Stimulated activated CD4-positive, alpha-beta T cell treated with anti-CD3 and anti-CD28 coated beads, TNF-alpha, amount 100 ng/mL, for 1 hour (primary cell): ENCODE measurements at places on chromosomes 6 and 20.

DNA sequence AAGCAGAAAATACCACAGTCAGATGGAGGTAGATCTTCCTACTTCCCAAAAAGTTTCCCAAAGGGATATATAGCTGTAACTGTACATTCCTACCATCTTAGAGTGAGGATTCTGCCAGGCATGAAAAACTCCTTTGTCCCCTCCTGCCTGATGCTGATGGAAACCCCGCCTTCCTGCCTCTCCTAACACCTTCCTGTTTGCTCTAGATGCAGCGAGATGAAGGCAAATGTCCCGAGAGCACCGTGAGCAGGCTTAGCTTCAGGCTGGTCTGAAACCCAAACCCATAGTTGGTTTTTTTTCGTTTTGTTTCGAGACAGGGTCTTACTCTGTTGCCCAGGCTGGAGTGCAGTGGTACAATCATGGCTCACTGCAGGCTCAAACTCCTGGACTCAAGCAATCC is 55.6 kb downstream of the MYB start:
- DNase-seq: no peak

- DNase-seq: no peak
Observed at GRCh38 chr6:81731814-81732213, 20.7 kb downstream of the TENT5A start.

DNA sequence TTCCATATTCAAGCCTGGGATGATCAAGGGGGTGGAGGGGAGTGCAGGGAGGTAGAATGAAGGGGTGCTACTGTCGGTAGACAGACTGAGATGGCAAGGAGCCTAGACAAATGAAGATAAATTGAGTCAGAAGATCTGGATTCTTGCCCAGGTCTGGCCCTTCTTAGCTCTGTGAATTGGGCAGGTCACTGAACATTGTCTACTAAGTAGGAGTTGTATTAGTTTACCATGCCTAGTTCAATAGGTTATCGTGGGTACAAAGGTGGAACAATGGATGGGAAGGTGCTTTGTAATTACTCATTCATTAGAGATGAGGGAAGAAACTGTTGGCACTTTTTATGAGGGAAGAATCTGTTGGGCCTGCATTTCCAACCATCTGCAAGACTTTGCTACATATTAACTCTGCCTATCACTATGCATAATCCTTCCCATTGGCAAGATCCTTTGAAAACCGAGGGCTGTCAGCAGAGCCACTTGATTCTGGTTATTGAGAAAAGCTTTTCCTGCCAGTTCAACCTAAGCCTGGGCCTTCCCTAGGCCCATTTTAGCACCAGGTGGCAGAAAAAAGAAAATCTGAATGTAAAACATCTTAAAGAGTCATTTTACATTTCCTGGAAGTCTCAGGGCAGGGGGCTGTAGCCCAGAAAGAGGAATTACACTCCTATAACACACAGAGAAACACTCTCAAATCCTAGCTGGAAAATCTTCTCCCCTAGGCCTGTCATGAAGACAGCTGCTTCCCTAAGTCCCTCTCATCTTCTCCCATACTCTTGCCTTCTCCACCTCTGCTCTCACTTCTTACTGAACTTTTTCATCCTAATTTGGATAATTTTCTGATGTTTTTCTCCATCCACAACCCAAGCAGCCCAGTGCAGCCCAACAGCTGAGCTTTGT is 103.5 kb downstream of the CD24 start:
- no peak for DNase-seq

DNA sequence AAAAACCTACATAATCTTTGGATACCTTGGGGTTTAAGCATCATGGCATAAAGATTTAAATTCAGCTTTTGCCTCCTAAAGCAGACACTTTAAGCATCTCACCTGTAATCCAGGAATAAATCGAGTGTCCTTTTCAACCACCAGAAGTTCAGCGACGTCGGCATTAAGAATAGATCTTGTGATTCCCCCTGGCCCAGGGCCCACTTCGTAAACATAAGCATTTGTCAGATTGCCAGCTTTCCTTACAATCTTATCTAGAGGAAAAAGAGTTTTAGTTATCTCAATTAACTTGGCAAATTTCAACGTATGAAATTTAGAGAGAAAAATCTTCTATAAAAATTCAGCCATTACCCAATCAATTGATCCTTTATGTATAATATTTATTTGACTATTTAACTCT is 3.2 kb downstream of the TFB1M start:
- DNase-seq: no peak

- no peak for DNase-seq
Observed at GRCh38 chr6:140156131-140156530, 781.7 kb upstream of the CITED2 start.

DNA sequence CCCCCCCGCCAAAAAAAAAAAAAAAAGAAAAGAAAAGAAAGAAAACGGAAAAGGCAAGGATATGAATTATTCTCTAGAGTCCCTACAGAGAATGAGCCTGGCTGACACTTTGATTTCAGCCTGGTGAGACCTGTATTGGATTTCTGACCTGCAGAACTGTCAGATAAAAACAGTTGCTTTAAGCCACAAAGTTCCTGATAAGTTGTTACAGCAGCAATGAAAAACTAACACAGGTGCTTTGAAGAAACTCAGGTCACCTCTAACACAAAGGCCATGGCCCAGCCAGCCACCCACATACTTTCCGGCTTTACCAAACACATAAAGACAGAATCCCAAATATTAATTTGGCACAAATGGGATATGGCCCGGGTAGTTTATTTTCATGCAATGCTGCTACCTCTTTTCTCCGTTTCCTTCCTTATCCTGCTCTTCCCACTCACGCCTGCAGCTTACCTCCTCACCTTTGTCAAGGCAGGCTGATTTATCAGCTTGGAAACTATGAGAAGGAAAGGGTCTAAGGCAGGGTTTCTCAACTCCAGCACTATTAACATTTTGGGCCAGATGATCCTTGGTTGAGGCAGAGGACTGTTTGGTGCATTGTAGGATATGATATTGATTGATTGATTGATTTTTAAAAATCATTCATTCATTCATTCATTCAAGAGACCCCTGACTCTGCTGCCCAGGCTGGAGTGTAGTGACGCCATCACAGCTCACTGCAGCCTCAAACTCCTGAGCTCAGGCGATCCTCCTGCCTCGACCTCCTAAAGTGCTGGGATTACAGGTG is 88.1 kb downstream of the ATXN1 start:
- DNase-seq: no peak

- no peak for DNase-seq
Observed at GRCh38 chr6:155265843-155266535, 2.2 kb downstream of the CLDN20 start.

- DNase-seq: no peak
Observed at GRCh38 chr6:38715016-38715689, at the start of gene DNAH8. Gene DNAH8 (plus strand): TSS chr6:38715311. CDS start chr6:38722810, 7,499 bp downstream.

DNA sequence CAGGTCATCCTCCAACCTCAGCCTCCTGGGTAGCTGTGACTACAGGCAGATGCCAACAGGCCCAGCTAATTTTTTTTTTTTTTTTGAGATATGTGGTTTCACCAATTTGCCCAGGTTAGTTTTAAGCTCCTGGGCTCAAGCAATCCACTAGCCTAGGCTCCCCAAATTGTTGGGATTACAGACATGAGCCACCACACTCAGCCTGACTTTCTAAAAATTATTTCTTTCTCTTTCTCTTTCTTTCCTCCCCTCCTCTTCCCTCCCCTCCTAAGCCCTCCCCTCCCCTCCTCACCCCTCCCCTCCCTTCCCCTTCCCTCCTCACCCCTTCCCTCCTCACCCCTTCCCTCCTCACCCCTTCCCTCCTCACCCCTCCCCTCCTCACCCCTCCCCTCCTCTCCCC is 127.3 kb downstream of the BTBD3 start:
- no peak for DNase-seq

- DNase-seq: no peak
Observed at GRCh38 chr6:67591910-67592309, 1043.2 kb upstream of the ADGRB3 start.

- no peak for DNase-seq
Observed at GRCh38 chr6:112770308-112770707, 423.2 kb downstream of the RFPL4B start.

DNA sequence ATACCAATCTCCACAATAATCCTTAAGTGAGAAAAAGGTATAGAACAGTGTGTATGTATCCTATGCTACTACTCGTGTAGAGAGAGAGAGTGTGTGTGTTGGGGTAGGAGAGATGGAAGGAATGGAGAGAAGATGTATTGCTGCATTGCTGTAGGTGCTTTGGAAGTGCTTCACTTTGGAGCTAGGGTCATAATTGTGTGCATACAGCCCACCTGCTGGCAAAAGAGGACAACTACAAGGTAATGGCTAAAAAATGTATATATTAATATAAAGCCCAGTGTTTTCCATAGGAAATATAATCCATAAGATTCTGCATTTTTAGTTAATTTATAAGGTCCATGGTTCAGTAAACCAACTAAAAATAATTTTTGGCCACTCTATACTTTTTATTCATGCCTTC is 36.1 kb downstream of the SERAC1 start:
- DNase-seq: no peak

- DNase-seq: no peak
Observed at GRCh38 chr6:91941838-91942237, 1355.0 kb upstream of the MAP3K7 start.

DNA sequence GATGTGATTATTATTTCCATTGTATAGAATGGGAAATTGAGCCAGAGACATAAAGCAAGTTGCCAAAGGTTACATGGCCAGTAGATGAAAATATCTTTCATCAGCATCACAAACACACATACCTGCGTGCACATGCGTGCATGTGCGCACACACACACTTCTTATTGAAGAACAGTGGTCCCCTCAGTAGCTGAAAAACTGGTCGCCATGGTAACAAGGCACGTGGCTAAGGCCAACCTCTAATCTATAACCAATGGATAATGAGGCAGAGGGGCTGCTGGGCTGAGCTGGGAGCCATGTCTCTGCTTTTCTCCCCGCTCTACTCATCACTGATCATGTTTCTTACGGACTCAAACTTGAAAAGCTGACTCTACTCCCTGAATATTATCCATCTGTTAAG is 60.3 kb downstream of the NRSN1 start:
- no peak for DNase-seq

DNA sequence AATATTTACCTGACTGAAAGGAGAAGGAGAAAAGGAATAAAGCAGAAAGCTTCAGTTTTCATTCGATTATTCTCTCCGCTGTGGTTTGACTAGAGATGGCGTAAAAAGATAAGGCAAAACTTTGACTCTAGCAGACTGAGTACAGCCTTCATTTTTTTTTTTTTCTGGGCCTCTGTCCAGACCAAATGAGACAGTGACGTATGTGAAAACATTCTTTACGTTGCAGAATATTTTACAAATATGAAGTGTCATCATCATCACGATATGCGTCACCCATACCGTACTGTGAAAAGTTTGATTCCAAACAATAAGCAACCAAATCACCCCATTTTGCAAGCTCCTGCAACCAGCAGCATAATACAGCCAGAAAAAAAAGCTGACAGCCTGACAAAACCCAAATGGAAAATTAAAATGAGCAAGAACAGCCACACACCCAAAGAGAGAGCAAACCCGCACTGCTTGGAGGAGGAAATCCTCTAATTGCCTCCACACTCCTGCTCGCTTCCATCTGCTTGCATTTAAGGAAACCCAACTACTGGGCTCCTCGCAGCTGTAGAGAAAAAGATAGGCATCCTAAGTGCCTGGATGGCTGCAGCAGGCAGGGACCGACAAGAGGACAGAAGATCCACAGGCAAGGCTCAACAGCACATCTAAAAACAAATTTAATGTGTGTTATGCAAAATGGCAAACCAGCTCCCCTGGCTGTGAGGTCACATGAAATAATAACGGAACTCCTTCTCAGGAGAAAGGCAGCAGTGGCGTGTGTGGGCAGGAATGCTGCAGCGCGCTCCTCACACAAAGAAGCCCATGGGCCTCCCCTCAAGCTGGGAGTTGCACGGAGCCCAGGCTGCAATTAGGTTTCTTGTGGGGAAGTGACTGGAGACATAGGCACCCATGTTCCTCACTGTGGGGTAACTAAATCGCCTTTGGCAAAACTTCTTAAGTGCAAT is 113.1 kb downstream of the FYN start:
- DNase-seq: no peak

GRCh38 chr6:84330325-84330724 is 102.9 kb upstream of the CEP162 start:
- no peak for DNase-seq

DNA sequence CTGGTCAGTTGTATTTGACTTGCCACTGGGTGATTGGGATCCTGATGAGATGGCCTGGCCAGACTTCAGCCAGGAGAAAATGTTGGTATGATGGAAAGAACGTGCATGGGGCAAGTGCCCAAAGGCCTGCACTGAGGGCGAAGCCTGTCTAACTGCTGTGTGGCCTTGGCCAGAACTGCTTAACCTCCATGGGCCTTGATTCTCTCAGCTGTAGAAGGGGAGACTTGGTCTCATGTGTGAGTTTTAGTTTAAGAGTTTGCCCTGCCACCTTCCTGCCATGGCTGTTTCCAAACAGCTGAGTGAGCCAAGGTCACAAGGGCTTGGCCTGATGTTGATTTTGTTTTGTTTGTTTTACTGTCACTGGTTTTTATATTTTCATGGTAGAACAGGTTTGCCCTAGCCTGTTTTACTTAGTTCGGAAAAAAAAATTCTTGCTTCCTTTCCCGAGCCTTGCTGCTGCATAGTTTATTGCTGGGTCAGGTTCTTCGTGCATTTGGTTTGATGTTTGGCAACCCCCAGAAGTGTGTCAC is 35.3 kb downstream of the DSTN start:
- no peak for DNase-seq

DNA sequence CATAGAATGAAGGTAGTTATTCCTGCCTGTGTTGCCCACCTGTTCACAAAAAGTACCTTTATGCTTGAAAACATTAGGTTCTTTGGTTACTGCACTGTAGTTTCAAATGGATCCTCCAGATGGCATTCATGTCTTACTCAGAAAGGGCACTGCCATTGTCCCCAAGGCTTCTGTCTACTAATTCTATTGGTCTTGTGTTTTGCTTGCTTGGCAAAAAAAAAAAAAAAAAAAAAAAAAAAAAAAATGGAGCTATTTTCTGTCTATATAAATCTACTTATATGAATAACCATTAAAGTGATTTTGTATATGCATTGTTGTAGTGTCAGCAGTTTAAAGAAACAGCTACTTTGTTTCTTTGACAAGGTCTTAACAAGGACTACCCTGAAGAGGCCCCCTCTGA is 12.7 kb upstream of the EFHC1 start:
- no peak for DNase-seq
